ENCODE measurements at places on chromosomes 12 and 14.

GRCh38 chr12:46271863-46272262, 3.0 kb upstream of the SLC38A1 start:
- no peak for DNase-seq

- DNase-seq = no peak
Measured at GRCh38 chr14:56809270-56810146, 771 bp downstream of the OTX2 start.

GRCh38 chr12:67320614-67321295, 51.6 kb downstream of the CAND1 start:
- no peak for DNase-seq

- DNase-seq = no peak
Measured at GRCh38 chr12:1575408-1576401, 18.7 kb downstream of the FBXL14 start.

- DNase-seq = peak; percentile 56
Measured at GRCh38 chr12:130872179-130873096, 572 bp downstream of the RAN start.

DNA sequence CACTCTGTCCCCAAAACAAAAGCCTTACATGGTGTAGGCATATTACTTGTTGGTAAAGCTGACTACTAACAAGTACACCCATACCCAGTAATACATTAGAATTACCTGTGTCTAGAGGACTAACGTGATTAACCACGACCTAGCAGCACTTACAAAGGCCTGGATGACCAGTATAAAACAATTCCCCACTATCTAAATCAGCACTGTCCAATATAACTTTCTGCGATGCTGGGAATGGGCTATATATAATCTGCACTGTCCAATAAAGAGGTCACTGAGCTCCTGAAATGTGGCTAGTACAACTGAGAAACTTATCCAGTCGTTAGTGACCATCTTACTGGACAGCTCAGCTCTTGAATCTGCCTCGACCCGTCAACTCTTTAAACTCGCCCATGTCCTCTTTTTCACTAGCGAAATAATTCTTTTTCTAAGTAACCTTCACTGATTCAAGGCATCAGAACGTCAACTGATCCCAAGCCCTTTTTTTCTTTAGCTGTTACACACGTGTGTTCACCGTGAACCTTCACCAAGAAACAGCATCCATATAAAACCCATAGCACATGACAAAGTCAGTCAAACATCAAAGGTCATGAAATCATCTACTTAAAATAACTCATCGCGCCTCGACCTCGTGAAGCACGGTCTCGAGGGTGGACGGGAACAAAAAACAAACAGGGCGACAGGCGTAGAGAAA, 905 bp upstream of the CIPC start:
- no peak for DNase-seq

DNA sequence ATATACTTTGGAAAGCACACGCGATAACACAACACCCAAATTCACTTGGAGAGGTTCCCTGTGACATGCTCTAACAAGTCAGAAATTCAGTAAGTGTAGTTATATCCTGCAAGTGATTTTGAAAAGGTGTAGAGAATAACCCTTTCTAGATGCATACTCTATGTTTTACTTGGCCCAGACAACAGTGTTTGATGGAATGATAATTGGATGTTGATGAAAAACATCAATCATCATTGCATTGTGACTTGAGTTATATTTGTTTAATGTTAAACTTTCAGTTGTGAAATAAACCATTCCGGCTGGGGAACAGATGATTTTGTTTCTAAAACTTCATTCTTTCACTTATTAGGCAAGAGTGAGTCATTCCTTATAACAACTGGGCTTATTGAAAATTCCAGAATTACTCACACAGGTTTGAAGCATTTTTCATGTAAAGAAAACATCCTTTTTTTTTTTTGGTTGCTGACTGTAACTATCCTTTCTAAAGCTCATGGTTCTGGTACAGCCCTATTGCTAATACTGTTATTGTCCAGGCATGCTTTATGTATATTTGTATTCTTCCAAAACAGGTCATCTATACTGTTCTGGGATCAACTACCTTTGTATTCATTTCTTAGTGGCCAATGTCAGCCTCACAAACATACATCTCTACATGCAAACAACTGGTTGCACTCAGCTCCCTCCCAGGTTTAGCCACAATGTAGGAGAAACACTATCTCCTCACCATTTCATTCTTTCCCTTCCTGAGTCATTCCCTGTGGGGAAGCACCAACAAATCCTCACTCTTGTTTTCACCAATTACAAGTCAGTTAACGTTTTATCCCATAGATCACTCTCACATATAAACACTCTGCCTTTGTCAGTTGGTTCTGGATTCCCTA, 121.2 kb upstream of the LRIG3 start:
- no peak for DNase-seq

DNA sequence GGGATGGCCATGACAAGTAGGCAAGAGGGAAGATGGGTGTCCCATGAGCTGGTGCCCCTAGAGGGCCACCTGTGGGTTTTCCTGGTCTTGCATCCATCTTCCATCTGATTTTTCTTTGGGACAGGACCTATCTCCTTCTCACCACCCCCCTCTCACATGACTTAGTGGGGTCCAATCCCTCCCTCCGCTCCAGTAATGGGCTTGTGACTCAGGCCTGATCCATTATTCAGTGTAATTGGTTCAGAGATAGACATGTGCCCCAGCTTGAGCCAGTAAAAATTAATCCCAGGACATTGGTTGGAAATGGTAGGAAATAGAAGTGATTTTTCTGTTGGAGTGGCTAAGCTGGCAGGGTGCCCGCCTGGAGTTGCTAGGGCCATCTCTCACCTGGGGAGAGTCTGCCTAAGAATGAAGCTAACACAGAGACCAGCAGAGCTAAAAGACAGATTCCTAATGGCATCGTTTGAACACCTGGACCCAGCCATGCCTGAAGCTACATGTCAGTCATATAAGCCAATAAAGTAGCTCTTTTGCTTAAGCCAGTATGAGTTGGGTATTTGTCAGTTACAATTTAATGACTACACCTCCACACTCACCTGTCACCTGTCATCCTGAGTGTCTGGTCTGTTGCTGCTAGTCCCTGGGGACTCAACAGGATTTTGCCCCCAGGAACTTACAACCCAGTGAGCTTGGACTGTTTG, 14.7 kb downstream of the RASAL1 start:
- DNase-seq = no peak

- no peak for DNase-seq
Measured at GRCh38 chr14:89566644-89567415, 149.8 kb upstream of the FOXN3 start.
